Spleen (tissue), 13 donors: ENCODE measurements at places on chromosomes 4 and X. TPM values are rescaled to one million over a fixed set of nuclear protein-coding genes. Genes with fewer than 3 reads are reported as not detected.
A peak's percentile ranks its signal among the peaks of the same experiment; 100 is the strongest.

Gene GC
- not detected for total RNA-seq

Gene ZNF827
- total RNA-seq, result 20.6 TPM

Gene CXCL6
- 58.5 TPM for total RNA-seq

Gene CLDN2
- not detected for total RNA-seq

DNA sequence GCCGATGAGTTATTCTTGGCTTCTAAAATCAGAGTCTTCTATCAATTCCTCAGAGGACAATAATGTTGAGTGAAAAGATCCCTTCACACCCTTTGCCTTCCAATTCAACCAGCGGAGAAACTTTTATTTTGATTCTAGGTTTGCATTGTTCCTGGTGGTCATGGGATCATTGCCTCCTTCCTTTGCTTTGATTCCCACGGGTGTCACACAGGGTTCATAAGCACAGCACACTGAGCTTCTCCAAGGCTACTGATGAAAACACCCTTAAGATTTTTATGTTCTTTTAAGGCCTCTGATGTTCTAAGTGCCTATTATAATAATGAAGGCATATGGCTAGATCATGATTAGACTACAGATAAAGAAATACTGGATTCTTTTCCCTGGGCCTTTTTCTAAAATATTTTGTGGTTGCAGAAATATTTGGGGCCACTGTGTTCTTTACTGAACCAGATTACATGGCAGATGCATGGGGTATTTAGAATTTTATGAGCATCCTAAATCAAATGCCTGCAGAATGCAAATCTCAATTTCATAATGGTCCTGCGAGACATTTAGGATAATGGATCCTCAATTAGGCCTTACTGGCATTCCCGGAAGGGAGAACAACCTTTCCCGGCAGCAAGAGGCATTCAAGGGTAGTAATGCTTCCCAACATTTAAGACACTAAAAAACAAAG lies 43.9 kb upstream of the FGFBP2 start:
- H3K4me1 ChIP-seq, result no peaks in the 10 kb centered on the region
- no peaks in the 10 kb centered on the region for H3K36me3 ChIP-seq
- H3K4me3 ChIP-seq, result no peak overlapping the region
- DNase-seq, result no peak
- no peak overlapping the region for H3K27ac ChIP-seq
- H3K27me3 ChIP-seq, result peaks cover 20% of the 10 kb centered on the region

GRCh38 chr4:61251129-61251528 lies 51.0 kb downstream of the ADGRL3 start:
- no peaks in the 10 kb centered on the region for H3K36me3 ChIP-seq
- no peak overlapping the region for H3K27ac ChIP-seq
- no peak overlapping the region for H3K4me3 ChIP-seq
- H3K4me1 ChIP-seq, result no peaks in the 10 kb centered on the region

DNA sequence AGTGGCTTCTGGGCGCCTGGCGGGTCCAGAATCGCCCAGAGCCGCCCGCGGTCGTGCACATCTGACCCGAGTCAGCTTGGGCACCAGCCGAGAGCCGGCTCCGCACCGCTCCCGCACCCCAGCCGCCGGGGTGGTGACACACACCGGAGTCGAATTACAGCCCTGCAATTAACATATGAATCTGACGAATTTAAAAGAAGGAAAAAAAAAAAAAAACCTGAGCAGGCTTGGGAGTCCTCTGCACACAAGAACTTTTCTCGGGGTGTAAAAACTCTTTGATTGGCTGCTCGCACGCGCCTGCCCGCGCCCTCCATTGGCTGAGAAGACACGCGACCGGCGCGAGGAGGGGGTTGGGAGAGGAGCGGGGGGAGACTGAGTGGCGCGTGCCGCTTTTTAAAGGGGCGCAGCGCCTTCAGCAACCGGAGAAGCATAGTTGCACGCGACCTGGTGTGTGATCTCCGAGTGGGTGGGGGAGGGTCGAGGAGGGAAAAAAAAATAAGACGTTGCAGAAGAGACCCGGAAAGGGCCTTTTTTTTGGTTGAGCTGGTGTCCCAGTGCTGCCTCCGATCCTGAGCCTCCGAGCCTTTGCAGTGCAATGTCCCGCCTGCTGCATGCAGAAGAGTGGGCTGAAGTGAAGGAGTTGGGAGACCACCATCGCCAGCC lies at the start of gene ATOH1:
ATOH1 (plus strand) TSS at position 422 of the 663 bp plus-strand sequence; CDS start at position 596, 174 bp downstream.
- peaks cover 80% of the 10 kb centered on the region for H3K27me3 ChIP-seq
- peak within 1 kb of the TSS; percentile 23 for H3K4me3 ChIP-seq
- no peak within 1 kb of the TSS for H3K27ac ChIP-seq
- no peak for DNase-seq
- H3K4me1 ChIP-seq, result peaks cover 9% of the 10 kb centered on the region
- H3K36me3 ChIP-seq, result no peaks in the 10 kb centered on the region

DNA sequence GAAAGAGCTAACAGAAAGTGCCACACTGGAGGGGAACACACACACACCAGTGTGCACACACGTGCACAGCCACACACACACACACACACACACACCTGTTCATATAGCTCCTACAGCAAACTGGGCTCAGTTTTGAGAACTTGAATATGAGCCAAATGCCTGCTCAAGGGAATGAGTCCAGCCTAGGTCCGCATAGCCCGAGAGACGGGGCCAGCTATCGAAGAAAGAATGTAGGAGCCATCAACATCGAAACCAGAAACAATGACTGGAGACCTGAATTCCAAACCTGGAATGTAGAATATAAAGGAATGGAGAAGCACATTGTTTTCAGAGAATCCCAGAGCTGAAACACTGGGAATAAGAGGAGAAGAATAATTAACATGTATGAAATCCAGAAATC lies 37.6 kb upstream of the ERVMER34-1 start:
- no peak overlapping the region for H3K27ac ChIP-seq
- DNase-seq, result no peak
- H3K4me3 ChIP-seq, result no peak overlapping the region

DNA sequence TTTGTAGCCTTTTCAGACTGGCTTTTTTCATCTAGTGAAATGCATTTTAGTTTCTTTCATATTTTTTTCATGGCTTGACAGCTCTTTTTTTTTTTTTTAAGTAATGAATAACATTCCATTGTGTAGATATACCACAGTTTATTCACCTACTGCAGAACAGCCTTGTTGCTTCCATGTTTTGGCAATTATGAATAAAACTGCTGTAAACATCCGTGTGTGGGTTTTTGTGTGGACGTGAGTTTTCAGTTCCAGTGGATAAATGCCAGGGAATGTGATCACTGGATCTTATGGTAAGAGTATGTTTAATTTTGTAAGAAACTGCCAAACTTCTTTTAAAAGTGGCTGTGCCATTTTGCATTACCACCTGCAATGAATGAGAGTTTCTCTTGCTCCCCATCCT lies 160.8 kb downstream of the SOWAHB start:
- no peak overlapping the region for H3K4me3 ChIP-seq
- DNase-seq, result no peak
- no peaks in the 10 kb centered on the region for H3K27me3 ChIP-seq
- H3K27ac ChIP-seq, result peak overlapping the region; percentile 72
- no peaks in the 10 kb centered on the region for H3K36me3 ChIP-seq
- H3K4me1 ChIP-seq, result no peaks in the 10 kb centered on the region

- no peak overlapping the region for H3K4me3 ChIP-seq
- no peaks in the 10 kb centered on the region for H3K4me1 ChIP-seq
- H3K27ac ChIP-seq, result no peak overlapping the region
- H3K36me3 ChIP-seq, result no peaks in the 10 kb centered on the region
Measured at GRCh38 chr4:157837071-157837703, 335.6 kb downstream of the GASK1B start.

DNA sequence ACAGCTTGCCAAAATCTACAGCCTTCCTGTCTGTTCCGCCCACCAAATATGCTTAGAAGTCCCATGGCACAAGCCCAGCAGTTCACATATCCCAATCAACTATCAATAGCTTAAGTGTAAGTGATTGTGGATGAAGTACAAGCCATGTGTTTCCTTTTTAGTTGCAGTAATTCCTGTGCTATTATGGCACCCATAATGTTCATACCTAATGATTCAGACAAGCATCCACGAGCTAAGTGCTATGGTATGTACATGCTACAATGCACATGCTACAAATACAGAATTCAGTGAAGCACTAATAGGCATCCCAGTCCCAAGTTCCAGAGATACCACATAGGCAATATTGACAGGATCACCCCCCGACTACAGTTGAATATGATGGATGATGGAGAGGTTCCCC lies 94.5 kb downstream of the PCDH19 start:
- no peak overlapping the region for H3K27ac ChIP-seq
- H3K36me3 ChIP-seq, result no peaks in the 10 kb centered on the region
- no peak overlapping the region for H3K4me3 ChIP-seq
- no peak for DNase-seq
- no peaks in the 10 kb centered on the region for H3K4me1 ChIP-seq

DNA sequence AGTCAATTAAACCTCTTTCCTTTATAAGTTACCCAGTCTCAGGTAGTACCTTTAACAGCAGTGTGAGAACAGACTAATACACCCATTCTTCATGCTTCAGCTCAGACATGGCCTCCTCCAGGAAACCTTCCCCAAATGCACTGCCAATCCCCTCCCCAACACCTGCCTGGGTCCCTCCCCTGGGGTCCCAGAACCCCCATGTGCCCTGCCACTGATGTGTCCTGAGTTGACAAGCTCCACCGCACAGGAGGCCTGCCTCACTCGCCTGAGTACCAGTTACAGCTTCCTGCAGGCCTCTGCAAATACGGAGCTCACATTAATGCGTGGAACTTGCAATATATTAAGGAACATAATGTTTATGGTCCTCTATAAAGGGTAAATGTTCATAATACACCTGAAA lies 34.9 kb upstream of the CRMP1 start:
- no peak overlapping the region for H3K4me3 ChIP-seq
- no peaks in the 10 kb centered on the region for H3K36me3 ChIP-seq
- no peaks in the 10 kb centered on the region for H3K4me1 ChIP-seq
- DNase-seq, result no peak
- H3K27me3 ChIP-seq, result no peaks in the 10 kb centered on the region
- H3K27ac ChIP-seq, result no peak overlapping the region

DNA sequence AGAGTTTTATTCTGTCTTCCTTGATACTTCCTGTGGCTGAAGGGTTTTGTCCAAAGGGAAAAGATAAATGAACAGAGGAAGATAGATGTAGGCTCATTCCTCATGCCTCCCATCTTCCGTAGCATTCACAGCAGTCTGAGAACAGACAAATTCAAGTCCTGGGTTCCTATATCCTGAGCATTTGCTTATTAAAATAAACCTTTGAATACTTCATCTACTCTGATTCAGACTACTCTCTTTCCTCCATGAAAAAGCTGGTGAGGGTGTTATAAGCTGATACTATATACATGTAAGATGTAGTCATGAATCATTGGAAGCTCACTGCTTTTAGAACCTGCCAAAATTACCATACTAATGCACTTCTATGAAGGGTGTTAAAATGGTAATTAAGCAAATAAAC lies 61.2 kb downstream of the GAB1 start:
- no peak for DNase-seq
- H3K27me3 ChIP-seq, result no peaks in the 10 kb centered on the region
- no peak overlapping the region for H3K27ac ChIP-seq
- H3K4me1 ChIP-seq, result peaks cover 14% of the 10 kb centered on the region

GRCh38 chr4:161101881-161102280 lies 1061.9 kb downstream of the FSTL5 start:
- H3K4me3 ChIP-seq, result no peak overlapping the region
- no peak overlapping the region for H3K27ac ChIP-seq
- DNase-seq, result no peak
- H3K36me3 ChIP-seq, result no peaks in the 10 kb centered on the region
- H3K27me3 ChIP-seq, result no peaks in the 10 kb centered on the region

DNA sequence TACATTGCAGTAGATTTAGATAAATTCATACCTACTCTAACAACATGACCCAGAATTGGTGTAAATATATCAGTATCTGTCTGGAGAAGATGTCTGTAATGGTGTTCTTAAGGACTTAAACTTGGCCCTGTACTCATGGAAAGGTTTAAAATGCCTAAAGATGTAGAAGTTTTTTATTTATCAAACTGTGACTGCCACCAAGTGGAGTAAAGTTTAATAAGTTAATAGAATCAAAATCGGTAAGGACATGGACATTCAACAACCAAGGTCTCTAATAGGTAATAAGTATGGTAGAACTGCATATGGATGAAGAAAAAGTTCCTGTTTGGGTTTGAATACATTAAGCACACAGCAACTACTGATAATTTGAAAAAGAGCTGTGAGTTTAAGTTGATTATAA lies 474.0 kb upstream of the NDST3 start:
- DNase-seq, result no peak
- H3K27ac ChIP-seq, result no peak overlapping the region
- H3K4me3 ChIP-seq, result no peak overlapping the region

DNA sequence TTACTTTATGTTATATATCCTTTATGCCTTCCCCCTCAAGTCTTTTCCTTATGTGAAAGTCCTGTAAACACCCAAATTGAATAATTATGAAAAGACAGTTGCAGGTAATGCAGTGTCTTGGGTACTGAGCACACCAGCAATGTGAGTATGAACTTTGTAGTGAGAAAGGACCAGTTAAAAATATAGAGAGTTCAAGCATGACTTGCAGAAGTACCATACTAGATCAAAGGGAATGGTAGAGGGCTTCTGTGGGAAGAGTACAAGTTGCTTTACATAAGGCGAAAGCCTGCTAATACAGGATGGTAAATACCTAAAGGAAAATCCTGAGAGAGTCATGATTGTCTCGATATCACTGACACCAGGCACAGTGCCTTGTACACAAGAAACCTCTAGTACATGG lies 25.7 kb downstream of the KIAA0232 start:
- H3K27me3 ChIP-seq, result no peaks in the 10 kb centered on the region
- H3K4me1 ChIP-seq, result peaks cover 72% of the 10 kb centered on the region
- peak overlapping the region; percentile 55 for H3K4me3 ChIP-seq
- H3K36me3 ChIP-seq, result no peaks in the 10 kb centered on the region

- H3K4me3 ChIP-seq, result no peak overlapping the region
- H3K27me3 ChIP-seq, result no peaks in the 10 kb centered on the region
- no peak for DNase-seq
- peaks cover 6% of the 10 kb centered on the region for H3K4me1 ChIP-seq
Measured at GRCh38 chrX:24245202-24245601, 68.7 kb downstream of the SUPT20HL2 start.

GRCh38 chrX:25178555-25178954 lies 162.8 kb upstream of the ARX start:
- H3K27me3 ChIP-seq, result peaks cover 4% of the 10 kb centered on the region
- no peak overlapping the region for H3K4me3 ChIP-seq
- H3K36me3 ChIP-seq, result no peaks in the 10 kb centered on the region
